ENCODE measurements at places on chromosomes 13 and 19.

DNA sequence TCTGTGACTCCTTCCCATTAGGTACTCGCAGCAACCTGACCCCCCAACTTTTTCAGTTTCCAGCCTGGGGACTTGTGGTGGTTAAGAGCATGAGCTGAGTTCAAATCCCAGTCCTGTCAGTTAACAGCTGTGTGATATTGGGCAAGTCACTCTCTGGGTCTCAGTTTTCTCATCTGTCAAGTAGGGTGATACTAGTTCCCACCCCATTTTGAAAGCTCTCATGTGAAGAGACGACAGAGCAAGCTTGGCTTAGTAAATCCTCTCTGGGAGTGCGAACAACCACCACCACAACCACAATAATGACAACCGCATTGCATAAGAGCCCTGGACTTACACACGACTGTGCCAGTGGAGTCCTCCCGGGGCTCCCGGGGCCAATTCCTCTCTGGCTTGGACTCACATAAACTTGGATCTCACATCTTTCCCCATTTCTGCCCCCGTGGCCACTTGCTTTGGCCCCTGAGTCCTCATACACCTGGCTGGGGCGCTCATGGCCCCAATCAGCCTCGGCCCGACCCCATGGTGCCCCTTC, 454 bp downstream of the BLVRB start:
- peak; percentile 24 for DNase-seq

DNA sequence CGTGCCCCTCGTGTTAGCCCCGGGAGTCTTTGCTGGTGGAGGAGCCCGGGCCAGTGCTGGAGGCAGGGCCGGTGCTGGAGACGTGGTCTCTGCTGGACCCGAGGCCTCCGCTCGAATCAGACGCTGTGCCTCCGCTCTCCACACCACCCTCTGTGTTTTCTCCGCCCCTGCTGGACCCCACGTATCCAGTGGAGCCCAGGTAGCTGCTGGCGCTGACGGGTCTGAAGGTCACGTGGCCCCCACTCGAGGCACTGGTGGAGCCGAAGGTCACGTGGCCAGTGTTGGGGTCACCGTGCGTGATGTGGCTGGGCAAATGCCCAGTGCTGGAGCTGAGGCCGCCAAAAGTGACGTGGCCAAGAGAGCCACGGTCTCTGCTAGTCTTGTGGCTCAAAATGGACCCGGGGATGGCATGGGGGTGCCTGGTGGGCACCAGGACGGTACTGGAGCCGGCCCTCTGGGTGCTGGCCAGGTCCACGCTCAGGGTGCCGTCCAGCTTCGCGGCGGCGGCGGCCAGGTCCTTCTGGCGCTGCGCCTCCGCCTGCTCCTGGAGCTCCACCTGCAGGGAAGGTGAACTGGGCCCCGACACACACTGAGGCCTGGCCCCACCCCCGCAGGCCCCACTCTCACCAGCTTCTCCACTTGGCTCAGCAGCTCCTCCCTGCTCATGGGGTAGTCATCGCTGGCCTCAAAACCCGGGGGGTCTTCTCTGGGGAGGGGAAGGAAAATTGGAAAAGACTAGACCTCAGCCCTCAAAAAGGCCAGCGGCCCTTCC, 27.3 kb downstream of the ZNF114 start:
- DNase-seq: no peak

- DNase-seq: no peak
These were observed 799.1 kb upstream of the SPRY2 start for GRCh38 chr13:81139987-81140386.

- DNase-seq: no peak
These were observed 1.7 kb downstream of the TSC22D1 start for GRCh38 chr13:44574466-44574855.

DNA sequence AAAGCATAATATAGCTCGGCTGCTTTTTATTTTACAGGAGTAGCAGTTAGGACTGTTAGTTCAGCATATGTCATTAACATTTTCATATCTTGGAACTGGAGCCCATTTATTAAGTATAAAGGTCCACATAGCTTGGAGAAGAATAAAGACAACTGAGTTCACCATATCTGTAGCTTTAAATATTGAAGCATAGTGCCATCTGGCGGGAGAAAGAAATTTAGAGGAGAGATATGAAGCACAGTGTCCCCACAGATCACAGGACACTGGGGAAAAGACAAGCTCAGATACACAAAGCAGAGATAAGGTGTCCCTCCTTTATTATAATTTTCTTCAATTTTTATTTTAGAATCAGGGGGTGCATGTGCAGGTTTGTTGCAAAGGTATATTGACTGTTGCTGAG, 104.7 kb upstream of the FREM2 start:
- no peak for DNase-seq

DNA sequence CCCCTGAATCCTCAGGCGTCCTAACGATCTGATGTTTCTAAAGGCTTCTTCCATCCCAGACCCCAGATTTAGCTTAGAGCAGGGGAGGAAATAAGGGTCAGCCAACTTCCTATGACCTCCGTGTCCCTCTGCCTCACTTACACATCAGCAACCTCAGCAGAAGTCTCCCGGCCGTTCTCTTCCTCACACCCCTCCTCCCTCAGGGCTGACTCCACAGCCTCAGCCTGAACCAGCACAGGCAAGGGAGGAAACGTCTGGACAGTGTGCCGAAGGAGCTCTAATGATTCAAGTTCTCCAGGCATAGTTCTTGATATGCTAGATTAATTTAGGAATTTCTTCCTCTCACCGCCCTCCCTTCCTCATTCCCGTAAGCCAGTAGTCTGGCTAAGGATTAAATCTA, 121.4 kb downstream of the NUFIP1 start:
- DNase-seq: no peak

DNA sequence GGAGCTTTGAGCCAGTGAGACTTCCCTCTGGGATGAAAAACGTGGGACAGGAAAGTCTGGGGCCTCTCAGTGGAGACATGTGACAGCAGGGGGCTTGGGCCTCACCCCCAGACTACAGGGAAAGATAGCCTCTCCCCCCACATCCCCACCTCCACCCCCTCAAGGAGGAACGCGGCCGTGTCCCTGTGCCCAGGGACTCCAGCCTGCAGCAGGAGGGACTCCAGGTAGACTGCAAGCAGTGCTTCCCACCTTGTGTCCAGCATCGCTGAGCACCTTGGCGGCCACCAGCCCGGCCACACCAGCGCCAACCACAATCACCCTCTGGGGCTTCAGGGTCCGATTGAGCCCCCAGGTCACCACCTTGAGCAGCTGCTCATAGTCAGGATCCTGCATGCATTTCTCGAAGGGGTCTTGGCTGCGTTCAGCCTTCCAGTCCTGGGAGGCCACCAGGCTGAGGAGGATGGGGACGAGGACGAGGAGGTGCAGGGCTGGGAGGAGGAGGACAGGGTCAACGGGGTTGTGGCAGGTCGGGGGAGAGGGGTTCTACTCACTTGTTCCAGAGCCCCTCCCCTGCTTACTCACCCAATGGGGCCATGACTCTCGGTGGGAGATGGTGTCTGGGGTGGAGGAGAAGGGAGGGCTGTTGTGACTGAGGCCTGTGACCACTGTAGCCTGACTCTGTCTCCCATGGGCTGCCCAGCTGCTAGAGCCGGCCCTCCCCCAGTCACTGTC, 955 bp downstream of the IL4I1 start:
- DNase-seq: no peak

DNA sequence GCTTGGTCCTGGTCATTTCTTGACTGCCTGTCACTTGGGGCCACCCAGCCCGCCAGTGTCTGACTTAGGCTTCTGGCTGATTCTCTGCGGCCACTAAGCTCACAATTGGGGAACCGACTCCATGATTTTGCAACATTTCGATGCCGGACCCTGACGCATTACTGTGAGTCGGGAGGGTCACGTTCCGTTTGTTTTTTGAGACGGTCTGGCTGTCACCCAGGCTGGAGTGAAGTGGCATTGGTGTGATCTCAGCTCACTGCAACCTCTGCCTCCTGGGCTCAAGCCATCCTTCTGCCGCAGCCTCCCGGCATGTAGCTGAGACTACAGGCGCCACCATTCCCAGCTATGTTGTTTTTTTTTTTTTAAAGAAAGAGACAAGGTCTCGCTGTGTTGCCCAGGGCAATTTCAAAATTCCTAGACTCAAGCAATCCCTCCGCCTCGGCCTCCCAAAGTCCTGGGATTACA, 3.2 kb upstream of the ADAT3 start:
- no peak for DNase-seq

- DNase-seq: no peak
These were observed 57.0 kb upstream of the RAP2A start for GRCh38 chr13:97376981-97377380.

GRCh38 chr13:108919036-108919907, 289.9 kb downstream of the MYO16 start:
- DNase-seq: no peak

GRCh38 chr13:53110614-53111013, 82.0 kb downstream of the OLFM4 start:
- no peak for DNase-seq

DNA sequence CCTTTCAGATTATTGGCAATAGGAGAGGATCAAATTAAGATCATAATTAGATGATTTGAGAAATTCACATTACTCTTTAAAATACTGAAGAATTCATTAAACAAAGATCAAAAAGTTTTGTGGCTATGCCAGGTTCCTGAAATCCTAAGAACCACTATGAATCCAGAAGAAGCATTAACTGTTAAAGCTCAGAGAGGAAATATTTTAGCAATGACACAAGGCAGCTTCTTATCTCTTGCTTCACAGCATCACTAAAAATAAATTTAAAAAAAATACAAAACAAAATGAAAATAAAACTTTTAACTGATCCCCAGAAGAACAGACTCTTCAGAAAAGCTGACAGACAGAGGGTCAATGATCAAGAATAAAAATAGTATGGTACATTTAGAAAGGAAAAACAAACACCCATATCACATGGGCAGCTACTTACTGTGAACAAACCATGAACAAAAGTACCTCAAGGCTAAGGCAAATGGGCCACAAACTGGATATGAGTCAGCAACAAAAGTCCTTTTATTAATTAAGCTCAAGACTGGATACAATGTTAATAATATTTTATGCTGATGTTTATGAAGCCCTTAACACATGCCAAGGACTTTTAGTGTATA, 19.6 kb downstream of the RNF6 start:
- no peak for DNase-seq

DNA sequence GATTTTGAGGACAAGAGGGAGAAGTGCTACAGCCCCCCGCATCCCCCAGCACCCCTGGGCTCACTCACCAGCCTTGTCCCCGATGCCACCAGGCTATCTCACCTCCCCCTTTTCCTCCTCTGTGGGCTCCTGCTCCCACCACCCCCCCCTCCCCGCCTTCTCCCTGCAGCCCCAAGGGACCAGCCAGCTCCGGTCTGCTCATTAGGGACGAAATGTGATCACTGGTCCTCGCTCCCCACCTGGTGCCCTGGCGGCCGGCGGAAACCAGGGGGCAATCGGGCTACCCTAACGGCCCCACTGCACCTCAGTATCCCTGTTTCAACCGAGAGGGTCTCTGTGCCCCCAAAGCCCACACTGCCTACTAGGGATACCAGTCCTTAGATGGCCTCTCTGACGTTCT, 2.7 kb downstream of the GPR4 start:
- no peak for DNase-seq

GRCh38 chr13:20721454-20722357, 18.2 kb downstream of the IL17D start:
- DNase-seq: no peak

DNA sequence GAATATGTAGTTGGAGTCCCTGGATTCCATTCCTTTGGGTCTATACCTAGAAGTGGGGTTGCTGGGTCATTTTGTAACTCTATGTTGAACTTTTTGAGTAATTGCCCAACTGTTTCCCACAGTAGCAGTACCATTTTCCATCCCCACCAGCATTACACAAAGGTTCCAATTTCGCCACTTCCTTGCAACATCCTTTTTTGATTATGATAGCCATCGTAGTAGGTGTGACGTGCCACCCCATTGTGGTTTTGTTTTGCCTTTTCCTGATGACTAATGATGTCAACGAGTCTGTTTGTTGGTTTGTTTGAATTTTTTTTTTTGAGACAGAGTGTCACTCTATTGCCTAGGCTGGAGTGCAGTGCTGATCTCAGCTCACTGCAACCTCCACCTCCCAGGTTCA, 3.3 kb upstream of the PEX11G start:
- DNase-seq: no peak

DNA sequence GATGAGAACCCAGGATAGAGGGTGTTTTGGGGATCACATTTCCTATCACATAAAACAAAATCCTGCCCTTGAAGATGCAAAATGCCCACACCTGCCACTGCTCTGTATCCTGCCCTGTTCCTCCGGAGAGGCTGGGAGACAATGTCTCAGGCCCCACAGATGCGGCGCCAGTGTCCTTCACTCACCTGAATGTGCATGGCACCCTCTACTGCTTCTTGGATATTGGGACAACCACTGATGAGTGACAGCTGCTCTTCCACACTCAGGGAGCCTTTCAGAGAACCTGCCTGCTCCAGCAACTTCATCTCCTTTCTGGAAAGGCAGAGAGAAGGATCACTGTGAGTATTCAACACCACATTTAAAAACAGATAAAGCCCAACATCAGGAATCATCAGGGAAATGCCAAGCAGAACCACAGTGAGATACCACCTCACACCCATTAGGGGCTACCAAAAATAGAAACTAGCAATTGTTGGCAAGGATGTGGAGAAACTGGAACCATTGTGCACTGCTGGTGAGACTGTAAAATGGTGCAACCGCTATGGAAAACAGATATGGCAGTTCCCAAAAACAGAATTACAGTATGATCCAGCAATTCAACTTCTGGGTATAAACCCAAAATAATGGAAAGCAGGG, 36.4 kb downstream of the CRYL1 start:
- DNase-seq: no peak

DNA sequence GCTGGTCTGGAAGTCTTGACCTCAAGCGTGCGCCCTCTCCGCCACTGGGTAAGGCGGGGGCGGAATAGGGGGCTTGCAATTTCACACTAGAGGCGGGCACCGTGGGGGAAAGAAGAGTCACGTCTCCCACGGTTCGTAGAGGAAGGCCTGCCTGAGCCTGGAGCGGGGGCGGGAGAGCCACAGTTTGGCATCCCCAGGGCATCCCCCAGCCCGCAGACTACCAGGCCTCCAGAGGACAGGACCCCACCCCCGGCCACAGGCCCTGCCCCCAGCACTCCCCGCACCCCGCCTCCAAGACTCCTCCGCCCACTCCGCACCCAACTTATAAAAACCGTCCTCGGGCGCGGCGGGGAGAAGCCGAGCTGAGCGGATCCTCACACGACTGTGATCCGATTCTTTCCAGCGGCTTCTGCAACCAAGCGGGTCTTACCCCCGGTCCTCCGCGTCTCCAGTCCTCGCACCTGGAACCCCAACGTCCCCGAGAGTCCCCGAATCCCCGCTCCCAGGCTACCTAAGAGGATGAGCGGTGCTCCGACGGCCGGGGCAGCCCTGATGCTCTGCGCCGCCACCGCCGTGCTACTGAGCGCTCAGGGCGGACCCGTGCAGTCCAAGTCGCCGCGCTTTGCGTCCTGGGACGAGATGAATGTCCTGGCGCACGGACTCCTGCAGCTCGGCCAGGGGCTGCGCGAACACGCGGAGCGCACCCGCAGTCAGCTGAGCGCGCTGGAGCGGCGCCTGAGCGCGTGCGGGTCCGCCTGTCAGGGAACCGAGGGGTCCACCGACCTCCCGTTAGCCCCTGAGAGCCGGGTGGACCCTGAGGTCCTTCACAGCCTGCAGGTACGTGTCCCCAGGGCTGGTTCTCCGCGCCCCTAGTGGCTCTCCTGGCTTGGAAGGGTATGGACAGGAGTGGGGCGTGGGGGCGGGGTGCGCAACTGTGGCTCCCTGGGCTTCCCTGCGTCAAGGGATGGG, at the start of gene ANGPTL4:
Gene ANGPTL4, plus strand, starts transcription at position 353 of the 969 bp plus-strand sequence. Its CDS starts 167 bp downstream, at position 520.
- DNase-seq: peak; percentile 42
